ENCODE measurements at places on chromosomes 2 and 18.

DNA sequence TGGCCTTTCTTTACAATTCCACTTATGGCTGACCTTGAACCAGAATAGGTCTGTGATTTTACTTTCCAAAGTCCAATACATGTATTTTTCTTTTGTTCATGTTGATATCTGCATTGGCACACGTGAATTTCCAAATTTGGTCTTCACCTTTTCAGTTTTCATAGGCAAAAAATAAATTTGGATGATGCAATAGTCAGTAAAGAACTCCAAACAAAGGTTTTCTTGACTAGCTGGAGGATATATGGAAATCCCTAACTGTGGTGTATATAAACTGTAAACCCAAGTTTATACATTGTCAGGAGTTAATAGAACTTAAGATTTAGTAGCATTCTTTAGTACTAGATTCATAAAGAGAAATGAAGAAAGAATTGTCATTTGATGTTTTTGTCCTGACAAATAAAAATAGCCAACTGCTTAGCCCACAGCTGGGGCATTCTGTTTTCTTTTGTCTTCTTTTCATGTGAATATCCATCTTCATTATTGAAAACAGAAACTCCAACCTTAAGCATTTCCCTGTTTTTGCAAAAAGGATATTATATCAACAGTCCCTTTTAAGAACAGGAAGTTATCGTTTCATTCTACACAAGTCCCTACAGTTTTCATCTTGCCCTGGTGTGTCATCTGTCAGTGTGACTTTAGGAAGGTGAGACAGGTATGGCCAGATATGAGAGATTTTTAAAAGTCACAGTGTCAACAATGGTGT lies 132.9 kb downstream of the BCL2 start:
- no peak for DNase-seq

- no peak for DNase-seq
These were observed 109.0 kb downstream of the COL6A3 start for GRCh38 chr2:237304763-237305514.

- DNase-seq: no peak
These were observed 253.1 kb upstream of the PXDN start for GRCh38 chr2:1997409-1997808.

GRCh38 chr2:45743531-45744396 lies 92.3 kb downstream of the PRKCE start:
- DNase-seq: peak; percentile 77

- DNase-seq: no peak
These were observed 171.2 kb upstream of the SLC14A2 start for GRCh38 chr18:45444040-45444439.

DNA sequence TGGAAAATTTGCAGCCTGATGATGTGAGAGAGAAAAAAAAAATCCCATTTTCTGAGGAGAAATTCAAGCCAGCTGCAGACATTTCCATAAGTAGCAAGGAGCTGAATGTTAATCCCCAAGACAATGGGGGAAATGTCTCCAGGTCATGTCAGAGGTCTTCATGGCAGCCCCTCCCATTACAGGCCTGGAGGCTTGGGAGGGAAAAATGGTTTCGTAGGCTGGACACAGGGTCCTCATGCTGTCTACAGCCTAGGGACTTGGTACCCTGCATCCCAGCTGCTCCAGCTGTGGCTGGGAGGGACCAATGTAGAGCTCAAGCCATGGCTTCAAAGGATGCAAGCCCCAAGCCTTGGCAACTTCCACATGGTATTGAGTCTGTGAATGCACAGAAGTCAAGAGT lies 53.5 kb upstream of the ARHGAP15 start:
- DNase-seq: no peak

GRCh38 chr2:216188559-216188850 lies 79.4 kb downstream of the XRCC5 start:
- DNase-seq: no peak

- DNase-seq: no peak
These were observed 176.9 kb downstream of the KCNE4 start for GRCh38 chr2:223228871-223229270.

DNA sequence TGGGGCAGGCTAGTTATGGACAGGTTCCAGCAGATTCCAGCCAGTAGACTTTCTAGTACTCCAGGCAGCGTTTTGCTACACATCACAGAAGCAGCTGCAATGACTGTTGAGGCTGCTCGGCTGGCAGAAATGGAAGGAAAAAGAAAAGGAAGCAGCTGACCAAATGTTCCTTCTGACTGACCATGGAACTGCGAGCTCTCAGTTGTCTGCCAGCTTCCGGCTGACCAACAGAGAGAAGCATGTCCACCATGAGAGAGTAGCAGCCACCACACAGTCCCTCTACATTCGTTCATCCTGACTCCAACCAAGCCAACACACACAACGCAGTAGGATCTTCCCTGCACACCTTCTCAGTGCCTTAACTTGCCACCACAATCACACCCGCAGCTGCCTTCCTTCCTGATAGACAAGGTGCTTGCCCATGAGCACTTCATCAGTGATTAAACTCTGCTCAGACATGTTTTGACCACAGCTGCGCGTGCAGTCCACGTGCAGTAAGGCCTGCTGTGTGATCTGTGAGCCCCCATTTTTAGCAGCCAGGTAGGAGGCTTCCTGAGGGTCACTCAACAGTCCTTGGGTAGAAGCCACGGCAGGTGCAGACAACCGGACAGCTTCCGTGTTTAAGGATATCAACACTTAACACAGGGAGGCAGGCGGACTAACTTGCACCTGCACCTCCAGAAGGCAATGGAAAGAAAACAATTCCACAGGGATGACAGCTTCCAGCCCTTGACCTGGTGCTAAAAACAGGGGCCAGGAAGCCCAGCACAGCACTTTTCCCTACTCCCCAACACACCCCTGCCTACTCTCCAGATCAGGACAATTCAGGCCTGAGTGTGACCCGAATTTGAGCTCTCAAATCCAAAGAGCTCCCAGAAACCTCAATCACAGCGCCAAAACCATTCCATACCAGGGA lies 996 bp downstream of the TGFBRAP1 start:
- DNase-seq: no peak

- no peak for DNase-seq
These were observed 199.2 kb downstream of the KLHL29 start for GRCh38 chr2:23584054-23584745.

- no peak for DNase-seq
These were observed 927.3 kb upstream of the ACVR2A start for GRCh38 chr2:146917431-146918042.

DNA sequence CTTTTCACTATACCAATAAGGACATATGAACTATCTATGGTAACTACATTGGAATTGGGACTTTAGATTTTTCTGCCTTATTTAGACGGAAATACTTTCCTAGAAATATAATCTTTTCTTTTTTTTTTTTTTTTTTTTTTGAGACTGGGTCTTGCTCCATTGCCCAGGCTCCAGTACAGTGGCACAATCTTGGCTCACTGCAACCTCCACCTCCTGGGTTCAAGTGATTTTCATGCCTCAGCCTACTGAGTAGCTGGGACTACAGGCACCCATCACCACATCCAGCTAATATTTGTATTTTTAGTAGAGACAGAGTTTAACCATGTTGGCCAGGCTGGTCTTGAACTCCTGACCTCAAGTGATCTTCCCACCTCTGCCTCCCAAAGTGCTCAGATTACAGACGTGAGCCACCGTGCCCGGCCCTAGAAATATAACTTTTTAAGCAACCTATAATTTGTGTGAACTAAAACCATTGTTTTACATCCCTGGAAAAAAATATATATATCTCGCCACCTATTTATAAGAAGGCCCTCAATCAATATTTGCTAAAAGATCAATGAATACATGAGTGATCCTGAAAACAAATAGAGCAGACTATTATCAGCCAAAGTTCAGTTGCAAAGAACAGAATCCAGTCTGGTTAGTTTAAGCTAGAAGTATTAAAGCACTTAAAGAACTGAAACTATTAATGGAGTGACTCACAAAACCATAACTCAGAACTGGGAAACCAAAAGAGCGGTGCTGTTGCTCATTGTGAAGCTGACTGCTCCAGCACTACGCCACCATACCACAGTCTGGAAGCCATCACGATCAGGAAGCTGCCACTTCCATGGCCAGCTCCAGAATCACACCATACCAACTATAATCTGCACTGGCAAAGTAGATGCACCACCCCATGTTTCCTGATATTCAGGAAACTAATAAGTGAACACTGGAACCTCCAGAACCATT lies 8.4 kb upstream of the HNRNPLL start:
- no peak for DNase-seq

DNA sequence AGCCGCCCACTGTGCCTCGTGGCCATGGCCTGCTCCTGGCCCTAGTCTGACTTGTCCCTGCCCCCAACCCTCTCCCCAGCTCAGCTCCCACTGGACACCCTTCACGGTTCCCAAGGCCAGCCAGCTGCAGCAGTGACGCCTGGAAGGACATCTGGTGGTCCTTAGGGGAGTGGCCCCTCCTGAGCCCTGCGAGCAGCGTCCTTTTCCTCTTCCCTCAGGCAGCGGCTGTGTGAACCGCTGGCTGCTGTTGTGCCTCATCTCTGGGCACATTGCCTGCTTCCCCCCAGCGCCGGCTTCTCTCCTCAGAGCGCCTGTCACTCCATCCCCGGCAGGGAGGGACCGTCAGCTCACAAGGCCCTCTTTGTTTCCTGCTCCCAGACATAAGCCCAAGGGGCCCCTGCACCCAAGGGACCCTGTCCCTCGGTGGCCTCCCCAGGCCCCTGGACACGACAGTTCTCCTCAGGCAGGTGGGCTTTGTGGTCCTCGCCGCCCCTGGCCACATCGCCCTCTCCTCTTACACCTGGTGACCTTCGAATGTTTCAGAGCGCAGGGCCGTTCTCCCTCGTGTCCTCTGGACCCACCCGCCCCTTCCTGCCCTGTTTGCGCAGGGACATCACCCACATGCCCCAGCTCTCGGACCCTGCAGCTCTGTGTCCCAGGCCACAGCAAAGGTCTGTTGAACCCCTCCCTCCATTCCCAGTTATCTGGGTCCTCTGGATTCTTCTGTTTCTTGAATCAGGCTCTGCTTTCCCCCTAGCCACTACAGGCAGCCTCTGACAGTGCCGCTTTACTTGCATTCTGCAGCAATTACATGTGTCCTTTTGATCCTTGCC lies 35.8 kb downstream of the ANO7 start:
- DNase-seq: peak; percentile 69

DNA sequence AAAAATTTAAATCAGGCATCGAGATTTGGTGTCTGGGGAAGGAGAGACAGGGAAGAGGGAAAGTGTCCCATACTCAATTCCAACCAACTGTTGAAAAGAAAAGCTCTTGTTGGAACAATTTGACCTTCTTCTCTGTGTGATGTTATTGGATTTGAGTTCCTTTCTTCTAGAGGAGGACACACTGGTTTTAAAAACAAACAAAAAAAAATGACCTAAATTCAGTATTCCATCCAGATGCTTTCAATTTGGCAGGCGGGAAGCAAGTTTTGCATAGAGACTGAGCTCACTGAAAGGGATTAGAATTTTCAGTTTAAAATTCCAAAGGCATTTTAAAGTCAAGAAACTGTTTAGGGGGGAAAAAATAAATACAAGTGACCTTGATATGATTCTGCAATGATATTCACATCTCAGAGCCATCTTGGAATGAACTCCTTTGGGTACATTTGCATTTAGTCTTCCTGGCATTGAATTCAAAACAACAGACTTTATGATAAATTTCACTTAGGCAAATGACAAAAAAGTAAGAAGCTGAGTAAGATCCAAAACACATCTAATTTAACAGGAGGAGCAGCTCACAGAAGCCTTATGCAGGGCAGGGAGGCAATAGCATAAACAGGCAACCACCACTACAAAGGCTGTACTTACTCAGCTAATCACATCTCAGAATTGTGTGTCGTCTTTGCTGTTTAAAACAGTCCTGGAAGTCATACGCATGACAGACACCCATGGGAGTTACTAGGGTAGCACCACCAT lies 126.8 kb downstream of the CDH20 start:
- no peak for DNase-seq

GRCh38 chr2:221347471-221347870 lies 224.6 kb downstream of the EPHA4 start:
- no peak for DNase-seq

DNA sequence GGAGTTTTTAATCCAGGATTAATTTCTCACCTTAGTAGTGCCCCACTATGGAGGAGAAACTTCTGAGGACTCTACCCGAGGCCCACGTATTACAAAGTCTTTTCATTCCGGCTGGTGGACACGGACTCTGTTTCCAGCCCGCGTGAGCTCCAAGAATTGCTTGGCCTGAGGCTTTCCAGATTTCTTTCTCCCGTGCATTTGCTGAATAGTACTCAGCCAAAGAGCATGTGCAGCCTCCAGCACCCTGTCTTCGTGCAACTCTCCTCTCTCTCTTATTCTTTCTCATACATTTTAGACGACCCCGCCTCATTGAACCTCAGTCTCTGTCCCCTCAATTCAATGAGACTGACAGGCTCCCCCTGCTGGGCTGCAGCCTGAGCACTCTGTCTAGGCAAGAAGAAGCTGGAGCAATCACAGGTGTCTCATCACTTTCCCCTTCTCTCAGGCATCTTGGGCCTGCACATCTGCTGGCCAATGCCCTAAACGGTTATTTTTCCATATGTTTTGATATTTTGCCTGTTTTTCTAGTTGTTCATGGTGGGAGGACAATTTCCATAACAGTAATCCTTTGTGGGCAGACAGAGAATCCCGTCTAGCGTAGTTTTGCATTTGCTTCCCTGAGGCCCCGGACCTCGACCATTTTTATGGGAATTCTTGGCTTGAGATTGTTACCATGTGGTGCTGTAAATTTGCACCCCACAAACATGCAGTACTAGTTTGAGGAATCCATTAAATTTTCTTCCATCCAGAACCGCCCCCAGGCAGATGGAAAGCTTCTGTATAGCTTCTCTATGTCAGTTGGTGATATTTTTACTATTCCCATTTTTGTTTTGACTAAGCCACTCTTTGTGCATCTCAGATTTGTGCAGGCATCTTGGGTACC lies 50.1 kb upstream of the LPIN2 start:
- peak; percentile 86 for DNase-seq

- no peak for DNase-seq
These were observed 1403.3 kb upstream of the SLC39A10 start for GRCh38 chr2:194253528-194254259.

DNA sequence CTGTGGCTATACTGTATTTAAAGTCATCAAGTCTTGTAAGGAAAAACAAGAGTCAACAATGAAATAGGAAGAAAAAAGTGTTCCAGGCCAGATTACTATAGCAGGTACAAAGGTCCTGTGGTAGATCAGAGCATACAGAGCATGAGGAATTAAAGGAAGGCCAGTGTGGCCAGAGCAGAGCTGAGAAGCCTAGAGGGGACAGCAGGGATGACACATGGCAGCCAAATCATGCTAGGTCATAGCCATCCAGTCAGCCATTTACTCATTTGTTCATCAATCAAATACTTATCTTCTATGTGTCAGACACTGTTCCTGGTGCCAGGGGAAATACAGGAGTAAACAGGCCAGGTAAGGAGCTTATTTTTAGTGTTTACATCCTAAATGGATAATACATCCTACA lies 24.3 kb downstream of the ADD2 start:
- DNase-seq: no peak

- DNase-seq: no peak
These were observed 963.6 kb upstream of the CNTNAP5 start for GRCh38 chr2:123061534-123061933.

GRCh38 chr2:134146620-134147019 lies 107.3 kb upstream of the MGAT5 start:
- DNase-seq: no peak

All from Right ventricle myocardium inferior (tissue), 1 donor.